ENCODE measurements at places on chromosomes 3 and 15.

DNA sequence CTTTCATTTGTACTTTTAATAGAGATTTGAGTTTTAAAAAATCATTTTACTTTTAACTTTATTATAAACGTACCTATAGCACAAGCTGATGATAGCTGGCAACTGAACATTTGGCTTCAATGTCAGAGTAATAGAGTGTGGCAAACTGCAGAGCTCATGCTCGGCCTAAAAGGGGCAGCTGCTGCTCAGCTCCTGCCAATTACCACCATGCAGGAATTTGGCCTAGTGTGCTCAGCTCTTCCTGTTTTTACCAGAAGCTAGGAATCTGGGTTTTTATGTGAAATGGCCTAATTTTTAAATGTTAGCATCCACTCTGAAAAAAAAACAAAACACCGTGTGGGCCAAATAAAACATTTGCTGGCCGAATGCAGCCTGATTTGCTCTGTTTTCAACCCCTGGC lies 1.8 kb downstream of the IFT122 start:
- no peak for DNase-seq
- peaks cover 11% of the 10 kb centered on the region for H3K4me1 ChIP-seq
- no peak overlapping the region for H3K4me3 ChIP-seq
- H3K36me3 ChIP-seq: peaks cover 10% of the 10 kb centered on the region

GRCh38 chr3:185983495-185984141 lies 45.8 kb upstream of the TRA2B start:
- H3K27me3 ChIP-seq: peaks cover 6% of the 10 kb centered on the region
- DNase-seq: peak; percentile 36
- no peaks in the 10 kb centered on the region for H3K4me1 ChIP-seq
- H3K4me3 ChIP-seq: no peak overlapping the region

GRCh38 chr15:60340207-60340921 lies 57.4 kb downstream of the ANXA2 start:
- H3K27me3 ChIP-seq: no peaks in the 10 kb centered on the region
- H3K27ac ChIP-seq: no peak overlapping the region
- DNase-seq: no peak
- peaks cover 5% of the 10 kb centered on the region for H3K36me3 ChIP-seq
- no peaks in the 10 kb centered on the region for H3K4me1 ChIP-seq

- H3K4me1 ChIP-seq: no peaks in the 10 kb centered on the region
- no peaks in the 10 kb centered on the region for H3K27me3 ChIP-seq
- no peaks in the 10 kb centered on the region for H3K36me3 ChIP-seq
- H3K4me3 ChIP-seq: no peak overlapping the region
- H3K27ac ChIP-seq: no peak overlapping the region
Observed at GRCh38 chr3:97610626-97611025, 153.9 kb upstream of the ARL6 start.

- no peaks in the 10 kb centered on the region for H3K27me3 ChIP-seq
- H3K4me1 ChIP-seq: no peaks in the 10 kb centered on the region
- H3K36me3 ChIP-seq: no peaks in the 10 kb centered on the region
- H3K27ac ChIP-seq: no peak within 1 kb of the TSS
- no peak within 1 kb of the TSS for H3K4me3 ChIP-seq
Observed at GRCh38 chr3:122324871-122325323, at the start of gene CSTA. Gene CSTA, plus strand, starts transcription at chr3:122325248. Its CDS starts 45 bp downstream, at chr3:122325293.

GRCh38 chr15:98195796-98196195 lies 235.3 kb downstream of the ARRDC4 start:
- H3K36me3 ChIP-seq: no peaks in the 10 kb centered on the region
- no peak overlapping the region for H3K4me3 ChIP-seq
- no peaks in the 10 kb centered on the region for H3K27me3 ChIP-seq
- no peaks in the 10 kb centered on the region for H3K4me1 ChIP-seq

DNA sequence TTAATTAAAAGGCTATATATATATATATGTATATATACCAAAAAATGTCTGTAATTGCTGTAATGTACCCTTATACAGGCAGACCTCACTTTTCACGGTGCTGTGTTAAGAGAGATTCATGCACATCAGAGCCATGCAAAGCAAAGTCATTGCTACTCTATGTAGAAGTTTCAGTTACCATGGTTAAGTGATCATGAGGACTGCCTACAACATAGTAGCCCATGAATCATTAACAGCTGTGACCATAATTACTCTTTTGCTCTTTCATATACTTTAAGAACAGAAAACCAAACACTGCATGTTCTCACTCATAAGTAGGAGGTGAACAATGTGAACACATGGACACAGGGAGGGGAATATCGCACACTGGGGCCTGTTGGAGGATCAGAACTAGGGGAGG lies 225.3 kb upstream of the EPHA3 start:
- no peak overlapping the region for H3K27ac ChIP-seq
- H3K4me3 ChIP-seq: no peak overlapping the region
- no peaks in the 10 kb centered on the region for H3K27me3 ChIP-seq

DNA sequence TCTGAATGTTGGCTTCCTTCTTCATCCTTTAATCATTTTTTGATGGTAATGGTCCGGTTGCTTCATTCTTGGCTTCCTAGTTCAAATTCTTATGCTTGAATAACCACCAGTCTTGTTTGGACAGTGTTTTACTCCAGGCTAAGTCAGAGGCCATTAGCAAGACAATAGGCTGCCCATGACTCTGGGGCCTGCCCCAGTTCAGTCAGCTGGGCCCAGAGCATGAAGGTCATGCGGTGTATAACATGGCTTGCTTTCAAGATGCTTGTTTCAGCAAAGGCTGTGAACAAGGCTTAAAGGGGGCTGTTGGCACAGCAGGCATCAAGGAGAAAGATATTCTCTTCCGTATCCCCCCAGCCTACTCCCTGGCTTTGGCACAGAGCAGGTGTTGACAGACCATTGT lies 13.7 kb downstream of the TM4SF18 start:
- no peak for DNase-seq
- no peaks in the 10 kb centered on the region for H3K36me3 ChIP-seq
- H3K27ac ChIP-seq: no peak overlapping the region

DNA sequence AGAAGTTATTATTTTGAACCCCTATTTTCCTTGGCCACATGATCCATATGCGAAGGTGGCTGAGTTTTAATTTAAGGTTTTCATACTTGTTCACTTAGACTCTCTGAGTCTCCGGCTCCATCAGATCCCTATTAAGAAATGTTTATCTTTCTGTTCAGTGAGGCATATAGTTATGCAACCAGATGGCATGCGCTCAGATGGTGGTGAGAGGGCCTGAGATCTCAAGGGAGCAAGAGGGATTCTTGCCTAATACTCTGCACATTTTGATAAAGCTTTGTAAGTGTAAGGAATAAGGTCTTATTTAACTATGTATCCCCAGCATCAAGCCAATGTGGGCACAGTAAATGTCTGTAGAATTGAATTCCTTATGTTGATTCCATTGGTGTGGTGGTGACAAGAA lies 78.9 kb upstream of the DPH6 start:
- H3K27ac ChIP-seq: no peak overlapping the region
- H3K27me3 ChIP-seq: no peaks in the 10 kb centered on the region
- H3K4me3 ChIP-seq: no peak overlapping the region
- H3K36me3 ChIP-seq: no peaks in the 10 kb centered on the region

DNA sequence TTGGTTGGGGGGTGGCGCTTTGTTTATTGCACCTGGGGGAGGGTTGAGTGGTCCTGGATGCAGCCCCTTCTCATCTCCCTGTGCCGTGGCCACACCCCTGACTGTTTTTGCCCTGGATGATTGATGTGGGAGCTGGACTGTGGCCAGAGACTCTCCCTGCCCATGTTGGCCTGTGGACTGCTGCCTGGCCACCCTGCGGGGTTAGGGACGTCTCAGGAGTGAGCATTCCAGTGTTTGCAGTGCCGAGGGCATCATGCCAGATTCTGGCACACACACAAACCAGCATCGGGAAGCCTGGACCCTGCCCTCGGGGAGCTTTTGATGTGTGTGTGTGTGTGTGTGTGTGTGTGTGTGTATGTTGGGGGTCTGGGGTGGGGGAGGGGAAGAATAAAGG lies 15.8 kb downstream of the APBA2 start:
- H3K4me1 ChIP-seq: no peaks in the 10 kb centered on the region
- no peak overlapping the region for H3K27ac ChIP-seq
- H3K27me3 ChIP-seq: no peaks in the 10 kb centered on the region
- no peaks in the 10 kb centered on the region for H3K36me3 ChIP-seq
- no peak for DNase-seq

GRCh38 chr3:71247221-71247957 lies 336.1 kb downstream of the FOXP1 start:
- H3K27ac ChIP-seq: no peak overlapping the region
- peaks cover 13% of the 10 kb centered on the region for H3K4me1 ChIP-seq
- no peak overlapping the region for H3K4me3 ChIP-seq
- no peaks in the 10 kb centered on the region for H3K27me3 ChIP-seq
- peak; percentile 31 for DNase-seq
- H3K36me3 ChIP-seq: no peaks in the 10 kb centered on the region

DNA sequence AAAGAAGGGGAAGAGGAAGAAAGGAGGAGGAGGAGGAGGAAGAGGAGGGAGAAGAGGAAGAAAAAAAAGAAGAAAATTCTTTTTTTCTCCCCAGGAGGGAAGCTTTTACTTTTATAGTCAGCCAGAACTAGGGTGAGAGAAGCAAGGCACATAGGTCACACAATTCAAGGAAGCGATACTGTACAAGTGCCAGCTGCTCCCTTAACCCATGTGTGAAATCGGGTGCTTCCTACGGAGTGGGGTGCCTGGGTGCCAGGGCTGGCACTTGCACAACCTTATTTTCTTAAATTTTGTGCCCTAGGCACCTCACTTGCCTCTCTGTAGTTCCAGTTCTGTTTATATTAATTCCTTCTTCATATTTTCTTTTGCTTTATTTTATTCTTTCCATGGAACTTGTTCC lies 150.4 kb downstream of the LIPC start:
- H3K36me3 ChIP-seq: no peaks in the 10 kb centered on the region
- no peak overlapping the region for H3K27ac ChIP-seq
- no peaks in the 10 kb centered on the region for H3K27me3 ChIP-seq
- H3K4me1 ChIP-seq: peaks cover 6% of the 10 kb centered on the region

DNA sequence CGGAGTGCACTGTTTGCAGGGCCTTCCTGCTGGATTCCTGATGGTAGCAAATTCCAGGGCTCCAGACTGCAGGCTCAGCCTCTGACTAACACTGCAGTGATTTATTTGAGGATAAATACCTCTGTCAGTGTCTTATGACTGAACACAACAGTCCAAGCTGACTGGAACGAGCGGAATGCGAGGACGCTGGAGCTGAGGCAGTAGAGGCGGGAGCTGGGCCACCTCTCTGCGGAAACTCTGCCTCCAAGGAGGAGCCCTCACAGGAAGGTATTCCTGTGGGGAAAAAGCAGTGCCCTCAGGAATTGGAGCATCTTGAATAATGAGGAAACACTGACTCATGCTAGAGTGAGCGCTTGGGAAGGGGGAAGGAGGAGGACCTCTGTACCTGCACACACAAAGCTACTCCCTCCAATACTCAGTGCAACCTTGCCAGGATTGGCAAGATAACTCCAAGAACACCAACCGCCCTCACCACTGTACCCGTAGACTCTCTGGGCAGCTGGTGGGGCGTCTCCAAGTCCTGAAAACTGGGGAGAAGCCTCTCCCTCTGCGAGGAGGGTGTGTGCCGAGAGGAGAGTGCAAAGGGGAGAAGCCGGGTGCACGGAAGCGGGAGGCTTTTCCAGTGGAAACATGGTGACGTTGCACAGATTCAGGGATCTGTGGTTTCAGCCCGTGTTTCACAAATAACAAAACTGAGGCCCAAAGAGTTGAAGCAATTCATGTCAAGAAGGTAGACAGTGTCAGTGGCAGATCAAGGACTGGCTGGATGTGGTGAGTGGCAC lies 43.0 kb downstream of the VGLL4 start:
- peak; percentile 63 for DNase-seq
- H3K4me3 ChIP-seq: no peak overlapping the region
- peaks cover 20% of the 10 kb centered on the region for H3K36me3 ChIP-seq
- no peaks in the 10 kb centered on the region for H3K4me1 ChIP-seq

- H3K4me1 ChIP-seq: peaks cover 6% of the 10 kb centered on the region
- no peaks in the 10 kb centered on the region for H3K27me3 ChIP-seq
Observed at GRCh38 chr3:111725706-111726105, 130.6 kb upstream of the ZBED2 start.

DNA sequence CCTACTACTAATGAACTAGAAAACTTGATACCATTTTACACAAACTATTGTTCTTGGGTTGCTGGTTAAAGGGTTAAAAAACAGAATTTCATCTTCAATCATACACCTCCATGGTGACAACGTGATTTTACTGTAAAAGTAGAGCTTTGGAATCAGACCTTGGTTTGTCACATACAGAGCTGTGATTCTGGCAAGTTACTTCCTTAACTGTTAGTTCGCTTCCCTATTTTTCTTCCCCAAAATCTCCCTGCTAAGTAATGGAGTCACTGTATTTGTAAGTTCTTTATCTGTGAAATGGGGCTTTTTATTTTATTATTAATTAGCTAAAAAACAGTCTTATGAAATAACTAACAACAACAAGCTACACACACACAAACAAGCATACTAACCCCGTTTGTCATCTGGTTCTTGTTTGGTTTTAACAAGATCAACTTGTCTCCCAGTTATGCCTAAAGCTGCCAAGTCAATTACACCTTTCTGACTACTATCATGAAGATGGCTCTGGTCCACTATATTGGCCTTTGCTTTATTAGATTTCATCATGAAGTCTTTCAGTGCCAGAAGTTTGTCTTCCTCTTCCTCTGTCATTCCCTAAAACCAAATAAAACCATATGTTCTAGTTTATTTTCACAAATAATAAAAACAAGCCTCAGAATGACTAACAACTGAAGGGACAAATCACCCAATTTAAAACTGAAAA lies 38.6 kb downstream of the PIK3R4 start:
- H3K27ac ChIP-seq: no peak overlapping the region
- peaks cover 16% of the 10 kb centered on the region for H3K36me3 ChIP-seq
- H3K4me3 ChIP-seq: no peak overlapping the region
- H3K27me3 ChIP-seq: no peaks in the 10 kb centered on the region
- H3K4me1 ChIP-seq: no peaks in the 10 kb centered on the region

DNA sequence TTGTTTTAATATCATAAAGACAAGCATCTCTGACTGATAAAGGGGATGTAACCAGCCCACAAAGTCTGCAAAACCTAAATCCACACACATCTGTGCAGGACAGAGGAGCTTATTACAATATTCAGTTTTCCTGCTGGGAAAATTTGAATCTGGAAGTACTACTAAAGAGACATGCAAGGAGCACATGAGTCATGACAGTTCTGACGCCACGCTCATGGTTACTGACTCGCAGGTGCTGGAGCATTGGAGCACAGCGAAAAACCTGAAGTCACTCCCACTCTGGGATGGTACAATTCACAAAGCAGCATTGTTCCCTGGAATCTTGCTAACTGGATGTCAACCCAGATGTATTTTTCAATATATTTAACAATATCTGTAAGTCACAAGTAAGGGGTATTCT lies 7.6 kb upstream of the ISL2 start:
- H3K27me3 ChIP-seq: peaks cover 43% of the 10 kb centered on the region
- no peak overlapping the region for H3K27ac ChIP-seq
- H3K4me1 ChIP-seq: no peaks in the 10 kb centered on the region
- DNase-seq: no peak
- H3K4me3 ChIP-seq: no peak overlapping the region

DNA sequence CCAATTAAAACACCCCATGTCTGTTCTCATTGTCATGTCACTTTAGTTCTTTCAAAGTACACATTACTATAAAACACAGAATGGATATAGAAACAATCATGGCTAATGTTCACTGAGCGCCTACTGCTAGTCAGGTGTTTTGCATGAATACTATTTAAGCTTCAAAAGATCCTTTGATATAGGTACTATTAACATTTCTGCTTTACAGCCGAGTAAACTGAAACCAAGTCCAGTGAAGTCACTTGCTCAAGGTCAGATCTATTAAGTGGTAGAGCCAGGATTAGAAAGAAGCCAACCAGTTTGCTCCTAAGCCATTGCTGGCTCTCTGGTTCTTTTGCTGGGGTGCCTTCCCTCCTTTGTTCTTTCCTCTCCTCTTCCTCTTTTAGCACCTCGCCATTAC lies 32.4 kb upstream of the NMNAT3 start:
- no peaks in the 10 kb centered on the region for H3K36me3 ChIP-seq
- H3K4me3 ChIP-seq: no peak overlapping the region
- H3K27ac ChIP-seq: no peak overlapping the region
- H3K27me3 ChIP-seq: no peaks in the 10 kb centered on the region

Data from large intestine (tissue), 12 donors.